ENCODE measurements at places on chromosomes 1 and 21.

GRCh38 chr21:22871692-22872091, 1873.5 kb downstream of the NCAM2 start:
- DNase-seq = no peak

- DNase-seq = no peak
These were observed 488.0 kb upstream of the B3GALT2 start for GRCh38 chr1:193674292-193674944.

DNA sequence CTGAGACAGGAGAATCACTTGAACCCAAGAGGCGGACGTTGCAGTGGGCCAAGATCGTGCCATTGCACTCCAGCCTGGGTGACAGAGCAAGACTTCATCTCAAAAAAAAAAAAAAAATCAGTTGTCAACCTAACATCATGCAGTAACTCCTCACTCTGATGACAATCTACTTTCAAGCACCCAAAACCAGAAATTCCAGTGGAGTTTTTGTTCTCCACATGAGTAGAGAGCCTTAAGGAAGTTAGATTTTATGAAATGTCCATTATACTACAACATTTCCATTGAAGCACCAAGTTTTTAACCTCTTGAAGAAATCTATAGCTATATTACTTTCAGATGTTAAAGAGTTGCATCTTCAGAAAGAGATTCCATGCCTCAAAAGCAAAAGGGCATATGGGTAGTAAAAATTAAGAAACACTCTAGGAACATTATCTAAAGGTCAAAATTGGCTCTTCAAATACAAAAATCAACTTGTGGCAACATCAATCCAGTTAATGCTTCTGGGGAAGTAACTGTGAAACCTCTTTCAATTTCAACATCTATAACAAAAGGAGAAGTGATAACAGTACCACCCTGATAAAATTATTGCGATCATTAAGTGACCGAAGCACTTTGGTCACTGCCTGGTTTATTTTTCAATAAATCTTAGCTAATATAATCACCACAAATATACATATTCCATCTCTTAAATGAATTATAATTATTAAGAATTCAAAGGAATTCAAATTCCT, 7.7 kb downstream of the LPGAT1 start:
- DNase-seq = no peak

GRCh38 chr1:9589719-9590157, 1.0 kb downstream of the TMEM201 start:
- peak; percentile 17 for DNase-seq

DNA sequence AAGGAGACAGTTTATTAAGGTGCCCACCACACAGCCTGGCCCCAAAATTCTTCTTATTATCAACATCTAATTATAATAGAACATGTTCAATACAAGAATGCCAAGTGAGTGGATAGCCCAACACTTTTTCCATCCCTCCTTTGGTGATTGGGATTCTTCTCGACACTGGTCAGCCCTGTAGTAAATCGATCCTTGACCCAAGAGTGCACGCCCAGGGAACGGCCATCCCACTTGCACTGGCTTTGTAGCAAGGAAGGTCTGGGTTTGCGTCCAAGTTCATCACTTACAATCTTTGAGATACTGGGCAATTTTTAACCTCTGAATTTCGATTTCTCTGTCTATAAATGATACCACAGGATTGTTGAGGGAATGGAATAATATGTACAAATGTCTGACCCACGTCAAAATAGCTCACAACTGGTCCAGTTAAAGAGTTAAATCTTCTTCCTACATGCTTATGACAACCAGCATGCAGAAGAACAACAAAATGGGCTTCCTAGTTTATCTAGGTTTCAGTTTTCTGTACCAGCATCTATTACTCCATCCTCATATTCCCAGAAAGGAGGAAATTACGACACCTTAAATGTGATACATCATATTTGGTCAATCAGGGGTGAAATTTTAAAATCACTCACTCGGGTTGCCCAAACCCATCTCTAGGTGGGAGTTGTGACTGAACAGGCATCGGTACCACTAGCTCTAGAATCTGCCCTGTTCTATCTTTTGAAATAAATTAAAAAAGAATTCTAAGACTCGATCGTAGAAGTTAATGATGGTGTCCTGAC, 161.8 kb downstream of the CLIC6 start:
- DNase-seq = no peak

DNA sequence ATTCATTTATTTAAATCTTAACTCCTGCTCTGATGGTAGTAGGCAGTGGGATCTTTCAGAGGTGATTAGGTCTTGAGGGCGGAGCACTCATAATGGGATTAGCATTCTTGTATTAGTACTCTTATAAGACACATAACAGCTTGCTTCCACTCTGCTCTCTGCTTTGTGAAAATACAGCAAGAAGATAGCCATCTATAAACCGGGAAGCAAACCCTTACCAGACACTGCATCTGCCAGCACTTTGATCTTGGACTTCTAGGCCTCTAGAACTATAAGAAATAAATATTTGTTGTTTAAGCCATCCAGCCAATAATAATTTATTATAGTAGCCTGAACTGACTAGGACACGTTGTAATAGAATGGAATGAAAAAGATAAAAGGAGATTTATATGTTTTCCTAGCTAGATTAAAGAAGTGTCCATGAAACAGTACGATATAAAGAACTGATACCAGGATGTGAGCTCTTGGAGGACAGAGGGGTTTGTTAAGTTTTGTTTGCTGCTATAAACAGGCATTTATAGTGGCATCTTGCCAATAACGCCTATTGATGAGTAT, 869.9 kb downstream of the MRPL39 start:
- DNase-seq = no peak

- DNase-seq = no peak
These were observed 1.7 kb upstream of the CLDN19 start for GRCh38 chr1:42741706-42742105.

- DNase-seq = peak; percentile 48
These were observed 3.9 kb downstream of the RCC1 start for GRCh38 chr1:28509705-28510272.

DNA sequence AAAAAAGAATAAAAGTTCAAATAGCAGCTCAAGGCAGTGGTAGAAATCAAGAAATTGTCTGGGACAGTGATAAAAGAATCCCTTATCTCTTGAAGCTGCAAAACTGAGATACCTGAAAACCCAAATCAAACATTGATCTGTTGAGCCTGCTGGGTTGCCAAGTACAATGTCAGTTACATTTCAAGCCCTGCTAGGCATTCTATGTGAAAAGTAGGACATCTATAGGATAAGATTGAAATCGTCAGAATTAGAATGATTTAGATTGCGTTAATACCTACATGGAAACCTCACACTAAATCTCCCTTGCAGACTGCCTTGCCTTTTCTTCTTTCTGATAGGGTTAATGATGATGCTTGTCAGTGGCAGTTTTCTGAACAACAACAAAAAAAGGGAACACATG, 1684.4 kb upstream of the B3GALT2 start:
- DNase-seq = no peak

DNA sequence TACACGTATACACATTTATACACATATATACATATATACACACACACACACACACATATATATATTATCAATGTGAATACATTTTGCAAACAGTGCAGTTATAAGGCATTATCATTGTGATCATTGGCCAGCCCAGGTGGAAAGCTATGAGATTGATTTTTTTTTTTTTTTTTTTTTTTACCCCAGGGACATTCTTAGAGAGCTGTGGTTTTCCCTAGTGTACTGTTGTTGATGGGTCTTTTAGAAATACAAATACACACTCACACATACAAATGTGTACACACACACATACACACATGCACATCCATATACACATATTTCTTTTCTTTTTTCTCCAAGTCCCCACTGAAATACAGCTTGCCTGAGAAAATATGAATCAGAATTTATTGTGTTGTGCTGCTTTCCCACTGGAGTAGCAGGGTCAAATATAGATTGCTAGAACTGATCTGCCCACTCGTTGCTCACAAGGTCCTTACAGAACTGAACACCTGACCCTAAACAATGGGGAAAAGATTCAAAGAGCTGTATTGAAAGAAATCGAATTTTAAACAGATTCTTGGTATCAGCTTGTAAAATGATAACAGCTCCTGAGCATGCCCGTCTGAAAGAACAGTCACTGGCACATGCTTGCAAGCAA, 325.6 kb downstream of the OMA1 start:
- no peak for DNase-seq

DNA sequence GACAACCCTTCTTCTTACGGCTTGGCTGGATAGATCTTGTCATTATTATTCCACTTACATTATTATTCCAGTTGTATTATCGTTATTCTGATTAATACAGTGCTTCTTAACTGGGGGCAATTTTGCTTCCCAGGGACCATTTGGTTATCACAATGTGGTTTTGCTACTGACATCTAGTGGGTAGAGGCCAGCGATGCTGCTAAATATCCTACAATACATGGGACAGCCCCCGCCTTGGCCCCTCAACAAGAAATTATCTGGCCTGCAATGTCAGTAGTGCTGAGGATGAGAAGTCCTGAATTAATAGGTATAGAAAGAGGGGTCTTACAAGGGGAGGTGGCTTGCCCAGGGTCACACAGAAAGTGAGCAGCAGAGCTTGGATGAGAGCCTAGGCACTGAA, 105.6 kb downstream of the PTPRU start:
- DNase-seq = peak; percentile 3

DNA sequence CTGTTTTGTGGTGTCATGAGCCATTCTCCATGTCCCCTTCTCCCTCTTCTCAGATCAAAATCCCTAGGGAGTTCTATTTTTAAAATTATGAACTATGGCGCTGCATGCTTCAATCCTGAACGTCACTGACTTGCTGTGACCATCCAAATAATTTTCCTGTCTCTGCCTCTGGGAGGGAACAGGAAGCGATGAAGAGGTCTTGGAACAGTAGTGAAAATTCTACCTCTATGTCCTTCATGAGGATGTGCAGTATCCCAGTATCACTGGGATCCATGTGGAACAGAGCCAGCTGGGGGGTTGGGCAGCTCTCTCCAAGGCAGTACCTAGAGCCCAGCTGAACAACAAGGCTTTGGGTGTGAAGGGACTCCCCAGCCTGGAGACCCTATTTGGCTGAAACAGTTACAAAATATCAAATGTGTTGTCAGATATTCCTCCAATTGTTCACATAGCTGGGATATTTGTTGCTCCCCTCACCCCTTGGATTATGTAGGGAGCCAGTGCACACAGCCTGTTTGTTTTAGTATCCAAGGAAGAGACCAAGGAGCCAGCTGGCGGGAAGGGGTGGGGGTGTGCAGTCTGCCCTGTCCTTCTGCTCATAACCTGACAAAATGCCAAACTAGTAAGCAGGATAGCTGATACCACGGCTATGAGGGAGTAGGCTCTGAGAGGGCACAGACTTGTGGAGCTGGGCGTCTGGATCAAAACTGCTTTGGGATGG, 7.6 kb downstream of the DCLRE1B start:
- peak; percentile 44 for DNase-seq

GRCh38 chr1:154502066-154502743, at the start of the genes SHE and TDRD10:
Gene SHE, minus strand, starts transcription at chr1:154502412. Its CDS starts 386 bp downstream, at chr1:154502026.
Gene TDRD10, plus strand, starts transcription at chr1:154502219. Its CDS starts 4,685 bp downstream, at chr1:154506904.
- no peak for DNase-seq

DNA sequence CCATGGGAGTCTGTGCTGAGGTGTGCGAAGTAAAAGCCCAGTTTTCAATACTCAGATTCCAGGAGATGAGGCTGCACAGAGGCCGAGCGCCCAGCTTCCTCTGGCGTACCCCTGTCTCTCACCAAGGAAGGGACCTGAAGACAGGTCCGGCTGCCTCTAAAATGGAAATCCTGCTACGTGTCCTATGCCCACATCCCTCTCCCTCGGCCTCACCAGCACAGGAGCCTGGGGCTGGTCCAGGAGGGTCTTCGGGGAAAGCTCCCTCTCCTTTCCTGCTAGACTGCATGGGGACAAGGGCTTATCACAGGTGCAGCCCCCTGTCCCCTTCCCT, 392 bp downstream of the MRPL55 start:
- DNase-seq = no peak

DNA sequence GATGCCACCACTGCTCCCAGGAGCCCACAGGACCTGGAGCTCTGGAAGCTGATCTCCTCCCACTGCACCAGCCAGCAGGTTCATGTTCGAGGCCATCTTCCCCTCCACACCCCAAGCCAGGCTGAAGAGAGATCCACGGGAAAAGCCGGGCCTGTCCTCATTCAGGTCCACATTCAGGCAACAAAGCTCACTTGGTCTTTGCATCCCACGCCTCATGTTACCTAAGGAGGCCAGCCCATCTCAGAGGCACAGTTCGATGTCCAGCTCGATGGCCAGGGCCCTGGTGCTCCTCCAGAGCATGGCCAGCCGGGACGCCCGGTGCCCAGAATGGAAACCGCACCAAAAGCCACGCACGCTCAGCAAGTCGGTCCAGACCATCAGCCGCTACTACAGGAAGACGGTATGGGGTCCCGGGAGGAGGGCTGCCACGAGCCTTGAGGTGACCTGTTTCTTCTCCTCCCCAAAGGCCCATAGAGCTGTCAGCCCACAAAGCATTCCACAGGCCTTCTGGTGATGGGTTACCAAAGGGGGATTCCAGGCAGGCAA, at the start of gene CCDC27:
Gene CCDC27 (plus strand): TSS at position 51 of the 546 bp plus-strand sequence. CDS start 32 bp downstream, at position 83.
- no peak for DNase-seq

- DNase-seq = no peak
These were observed 76.0 kb upstream of the CTTNBP2NL start for GRCh38 chr1:112320058-112320457.

GRCh38 chr1:59767119-59767518, 47.6 kb upstream of the HOOK1 start:
- no peak for DNase-seq

GRCh38 chr1:50667710-50668356, 244.6 kb upstream of the DMRTA2 start:
- peak; percentile 38 for DNase-seq

DNA sequence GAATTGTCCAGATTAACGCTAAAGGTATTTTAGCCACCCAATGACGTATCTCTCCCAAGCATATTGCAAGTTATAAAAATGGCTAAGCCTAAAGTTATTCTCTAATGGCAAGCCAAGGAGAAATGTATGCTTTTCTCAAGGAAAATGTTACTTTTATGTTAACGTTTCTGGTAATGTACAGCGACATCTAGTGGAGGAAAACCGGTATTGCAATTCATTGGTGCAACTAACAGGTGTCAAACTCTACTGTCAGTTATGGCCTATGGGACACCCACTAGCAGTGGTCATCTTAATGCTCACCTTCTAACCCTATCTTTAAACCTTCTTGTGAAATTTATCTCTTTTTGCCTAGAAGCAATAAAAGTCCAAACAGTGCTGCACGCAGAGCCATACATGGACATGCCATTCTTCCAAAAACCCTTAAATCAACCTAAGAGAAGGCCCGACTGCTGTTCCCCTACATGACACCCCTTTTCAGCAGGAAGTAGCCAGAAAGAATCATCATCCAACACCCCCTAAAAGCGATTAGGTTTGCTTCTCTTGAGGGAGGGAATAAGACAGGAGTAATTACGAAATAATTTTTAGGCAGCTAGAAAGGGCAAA, 68.7 kb upstream of the LRIF1 start:
- peak; percentile 37 for DNase-seq

Measured in fibroblast of mammary gland (primary cell).